SJSA1 (cell line): ENCODE measurements at places on chromosomes 6 and 20. TPM values are rescaled to one million over a fixed set of nuclear protein-coding genes. Genes with fewer than 3 reads are reported as not detected.

HDDC2 gene
- 156 and 194 TPM in 2 replicates for total RNA-seq

DNA sequence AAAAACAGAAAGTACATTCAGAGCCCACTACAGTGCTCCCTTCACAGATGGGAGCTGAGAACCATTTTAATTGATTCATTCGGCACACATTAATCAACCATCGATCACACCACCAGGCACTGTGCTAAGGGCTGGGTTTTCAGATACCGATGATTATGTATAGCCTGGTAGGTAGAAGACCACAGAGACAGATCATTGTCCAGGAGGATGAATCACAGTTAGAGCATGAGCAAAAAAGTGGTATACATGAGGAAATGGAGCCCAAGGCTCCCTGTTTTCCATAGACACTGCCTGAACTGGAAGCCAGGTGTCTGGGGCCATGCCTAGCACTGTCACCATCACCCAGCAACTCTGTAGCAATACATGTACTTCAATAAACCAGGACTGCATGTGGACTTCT, 9.0 kb upstream of the PRDM1 start:
- H3K27ac ChIP-seq: no peak overlapping the region
- no peaks in the 10 kb centered on the region for H3K27me3 ChIP-seq
- no peaks in the 10 kb centered on the region for H3K36me3 ChIP-seq
- H3K4me3 ChIP-seq: no peak overlapping the region
- H3K4me1 ChIP-seq: peaks cover 10% of the 10 kb centered on the region

DNA sequence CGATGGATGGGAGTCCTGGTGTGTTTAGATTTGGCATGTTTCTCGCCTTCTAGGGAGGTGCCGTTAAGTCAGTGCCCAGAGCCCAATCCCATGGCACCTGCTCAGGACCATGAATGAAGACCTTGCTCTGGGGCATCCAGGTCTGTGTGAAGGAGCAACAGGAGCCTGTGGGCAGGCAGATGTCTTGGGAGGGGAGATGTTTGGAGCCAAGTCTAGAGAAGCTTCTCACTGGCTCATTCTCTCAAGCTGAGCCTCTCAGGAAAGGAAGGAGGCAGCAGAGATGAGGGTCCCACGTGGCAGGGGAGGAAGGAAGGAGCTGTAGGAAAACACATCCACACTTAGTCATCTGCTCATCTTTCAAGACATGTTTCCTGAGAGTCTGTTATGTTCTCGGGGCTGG, 9.5 kb upstream of the SIRPB1 start:
- no peak overlapping the region for H3K4me3 ChIP-seq
- H3K36me3 ChIP-seq: no peaks in the 10 kb centered on the region
- no peaks in the 10 kb centered on the region for H3K4me1 ChIP-seq
- DNase-seq: no peak

FAM83B gene
- total RNA-seq: not detected in 2 replicates

- DNase-seq: no peak
- no peak overlapping the region for H3K27ac ChIP-seq
- H3K27me3 ChIP-seq: no peaks in the 10 kb centered on the region; the same call in 1 of the 2 replicates
- no peaks in the 10 kb centered on the region for H3K36me3 ChIP-seq
- no peaks in the 10 kb centered on the region for H3K4me1 ChIP-seq
Measured at GRCh38 chr6:137951064-137951597, 84.1 kb downstream of the TNFAIP3 start.

PAX1 gene
- total RNA-seq: not detected in 2 replicates

DNA sequence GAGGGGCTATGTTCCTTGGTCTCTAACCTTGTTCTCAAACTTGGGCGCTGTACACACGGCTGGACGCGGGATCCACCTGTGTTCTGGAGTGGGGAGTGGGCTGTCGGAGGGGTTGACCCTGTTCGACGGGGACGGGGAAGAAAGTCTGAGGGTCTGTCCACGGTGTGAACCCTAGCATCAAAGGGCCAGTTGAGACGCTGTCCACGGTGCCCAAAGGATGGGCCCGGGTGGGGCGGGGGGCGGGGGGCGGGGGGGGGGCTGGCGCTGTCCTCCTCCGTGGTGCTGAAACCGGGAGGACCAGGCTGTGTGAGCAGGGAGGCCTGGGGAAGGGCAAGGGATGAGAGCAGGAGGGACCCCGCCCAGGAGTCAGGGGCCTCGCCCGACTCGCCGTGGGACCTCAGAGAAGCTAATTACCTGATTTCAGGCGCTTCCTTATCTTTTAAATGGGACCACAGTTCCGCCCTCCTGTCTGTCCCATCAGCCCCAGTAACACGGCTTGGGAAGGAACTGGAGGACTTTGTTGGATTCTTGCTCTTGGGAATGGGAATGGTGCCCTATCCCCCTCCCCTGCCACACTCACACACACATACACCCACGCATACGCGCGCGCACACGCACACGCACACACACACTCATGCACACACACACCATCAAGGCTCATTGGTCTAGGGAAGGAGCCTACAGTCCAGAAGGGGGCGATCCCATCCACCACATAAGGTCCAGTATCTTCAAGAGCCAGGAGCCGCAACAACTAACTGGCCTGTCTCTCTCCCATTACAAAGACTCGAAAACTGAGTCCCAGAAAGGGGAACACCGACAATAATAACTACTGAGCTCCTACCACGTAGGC, 1.0 kb upstream of the VSTM2L start:
- no peaks in the 10 kb centered on the region for H3K36me3 ChIP-seq
- no peak overlapping the region for H3K27ac ChIP-seq
- peak; percentile 41 for DNase-seq
- H3K4me1 ChIP-seq: peaks cover 28% of the 10 kb centered on the region
- H3K4me3 ChIP-seq: peak overlapping the region; percentile 54
- H3K27me3 ChIP-seq: peaks cover 3% of the 10 kb centered on the region; the same call in 1 of the 2 replicates

DNA sequence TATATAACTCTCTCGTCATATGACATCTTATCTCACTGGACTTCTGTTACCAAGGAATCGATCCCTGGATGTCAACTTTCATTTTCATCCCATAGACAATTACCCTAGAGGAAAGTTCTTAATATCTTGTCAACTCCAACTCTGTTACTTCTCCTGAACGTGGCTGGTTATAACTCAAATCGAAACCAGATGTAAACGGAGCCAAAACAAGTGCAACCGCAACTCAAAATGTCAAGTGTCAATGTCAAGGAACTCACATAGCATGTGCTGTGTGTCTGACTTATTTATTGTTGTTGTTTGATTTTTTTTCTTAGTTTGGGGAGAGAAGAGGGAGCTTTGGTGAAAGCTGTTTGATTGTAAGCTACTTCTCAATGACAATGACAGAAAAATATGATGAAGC, 108.6 kb downstream of the VIP start:
- H3K27me3 ChIP-seq: peaks cover 16% of the 10 kb centered on the region
- H3K4me3 ChIP-seq: no peak overlapping the region
- no peak overlapping the region for H3K27ac ChIP-seq

GRCh38 chr6:22575190-22575589, 5.8 kb downstream of the HDGFL1 start:
- no peaks in the 10 kb centered on the region for H3K36me3 ChIP-seq
- H3K4me3 ChIP-seq: no peak overlapping the region
- H3K4me1 ChIP-seq: peaks cover 14% of the 10 kb centered on the region
- no peak overlapping the region for H3K27ac ChIP-seq

DNA sequence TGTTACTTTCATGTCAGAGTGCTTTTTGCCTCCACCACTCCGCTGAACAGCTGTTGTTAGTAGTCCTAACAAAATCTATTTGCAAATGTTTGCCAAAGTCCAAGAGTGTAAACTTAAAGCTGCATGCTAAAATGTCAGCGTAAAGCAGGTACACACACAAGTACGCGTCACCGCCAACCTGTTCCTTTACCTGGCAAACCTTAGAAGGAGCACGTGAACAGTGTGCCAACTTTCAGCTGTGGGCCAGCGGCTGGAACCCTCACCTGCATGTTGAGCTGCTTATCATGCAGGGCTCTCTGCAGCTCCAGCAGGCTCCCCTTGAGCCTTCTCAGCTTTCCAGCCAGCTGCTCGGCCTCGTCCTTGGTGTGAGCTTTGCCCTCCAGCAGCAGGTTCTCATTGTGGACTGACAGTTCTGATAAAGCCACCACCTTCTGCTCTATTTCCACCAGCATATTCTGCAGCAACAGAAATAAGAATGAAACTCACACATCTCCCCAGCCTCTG, 359.3 kb downstream of the SYNE1 start:
- H3K27ac ChIP-seq: no peak overlapping the region
- no peak for DNase-seq
- H3K27me3 ChIP-seq: no peaks in the 10 kb centered on the region
- peaks cover 30% of the 10 kb centered on the region for H3K36me3 ChIP-seq
- H3K4me3 ChIP-seq: no peak overlapping the region

- H3K4me3 ChIP-seq: no peak overlapping the region
- no peaks in the 10 kb centered on the region for H3K36me3 ChIP-seq
- DNase-seq: no peak
- no peaks in the 10 kb centered on the region for H3K27me3 ChIP-seq
- H3K4me1 ChIP-seq: no peaks in the 10 kb centered on the region
Measured at GRCh38 chr6:57021086-57021720, 25.3 kb upstream of the KIAA1586 start.

DNA sequence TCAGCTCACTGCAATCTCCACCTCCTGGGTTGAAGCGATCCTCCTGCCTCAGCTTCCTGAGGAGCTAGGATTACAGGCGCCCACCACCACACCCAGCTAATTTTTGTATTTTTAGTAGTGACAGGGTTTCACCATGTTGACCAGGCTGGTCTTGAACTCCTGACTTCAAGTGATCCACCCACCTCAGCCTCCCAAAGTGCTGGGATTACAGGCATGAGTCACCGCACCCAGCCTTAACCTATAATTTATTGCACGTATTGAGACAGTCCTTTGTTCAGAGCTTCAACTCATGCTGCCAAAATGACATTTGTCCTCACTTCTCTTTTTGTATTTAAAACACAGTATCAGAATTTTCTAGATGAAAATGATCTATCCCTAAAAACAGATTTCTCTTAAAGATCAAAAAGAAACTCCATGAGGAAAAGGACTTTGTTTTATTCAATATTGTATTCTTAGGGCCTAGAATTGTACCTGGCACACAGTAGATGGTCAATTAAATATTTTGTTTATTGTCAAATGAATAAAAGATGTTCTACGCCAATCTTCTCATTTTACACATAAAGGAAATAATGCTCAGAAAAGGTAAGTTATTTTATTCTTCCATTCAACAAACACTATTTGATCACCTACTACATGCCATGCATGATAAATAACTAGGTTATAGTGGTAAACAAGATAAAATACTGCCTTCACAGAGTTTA, 10.8 kb downstream of the SERAC1 start:
- H3K27me3 ChIP-seq: no peaks in the 10 kb centered on the region
- no peak overlapping the region for H3K4me3 ChIP-seq
- peaks cover 4% of the 10 kb centered on the region; the same call in 1 of the 2 replicates for H3K4me1 ChIP-seq
- peaks cover 14% of the 10 kb centered on the region for H3K36me3 ChIP-seq
- no peak for DNase-seq

DNA sequence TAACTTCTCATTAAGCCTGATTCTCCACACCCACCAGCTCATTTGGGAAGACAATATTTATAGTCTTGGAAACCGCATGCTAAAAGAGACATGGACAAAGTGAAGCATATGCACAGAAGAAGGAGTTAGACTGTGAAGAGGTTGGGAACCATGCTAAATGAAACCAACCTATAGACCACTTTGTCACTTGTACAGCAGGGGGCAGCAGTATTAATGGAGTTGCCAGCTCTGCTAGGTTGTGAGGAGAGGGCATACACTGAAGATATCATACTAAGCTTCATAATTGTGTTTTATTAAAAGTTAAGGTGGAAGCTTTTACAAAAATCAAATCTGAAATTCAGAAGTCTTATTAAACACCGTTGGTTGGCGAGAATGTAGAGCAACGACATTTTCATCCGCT, 38.3 kb upstream of the HMGCLL1 start:
- no peaks in the 10 kb centered on the region for H3K27me3 ChIP-seq
- no peaks in the 10 kb centered on the region for H3K36me3 ChIP-seq
- H3K4me3 ChIP-seq: no peak overlapping the region
- no peaks in the 10 kb centered on the region for H3K4me1 ChIP-seq
- no peak for DNase-seq
- H3K27ac ChIP-seq: no peak overlapping the region

ZSCAN23 gene
- total RNA-seq: 0.28 and 2.6 TPM in 2 replicates

CPNE5 gene
- 0.08 TPM in 1 of 2 replicates, not detected in the other for total RNA-seq

- peaks cover 16% of the 10 kb centered on the region for H3K4me1 ChIP-seq
- no peaks in the 10 kb centered on the region for H3K27me3 ChIP-seq
- no peak overlapping the region for H3K27ac ChIP-seq
- no peak overlapping the region for H3K4me3 ChIP-seq
- H3K36me3 ChIP-seq: no peaks in the 10 kb centered on the region
Measured at GRCh38 chr6:4362326-4362725, 227.0 kb upstream of the ECI2 start.

DNA sequence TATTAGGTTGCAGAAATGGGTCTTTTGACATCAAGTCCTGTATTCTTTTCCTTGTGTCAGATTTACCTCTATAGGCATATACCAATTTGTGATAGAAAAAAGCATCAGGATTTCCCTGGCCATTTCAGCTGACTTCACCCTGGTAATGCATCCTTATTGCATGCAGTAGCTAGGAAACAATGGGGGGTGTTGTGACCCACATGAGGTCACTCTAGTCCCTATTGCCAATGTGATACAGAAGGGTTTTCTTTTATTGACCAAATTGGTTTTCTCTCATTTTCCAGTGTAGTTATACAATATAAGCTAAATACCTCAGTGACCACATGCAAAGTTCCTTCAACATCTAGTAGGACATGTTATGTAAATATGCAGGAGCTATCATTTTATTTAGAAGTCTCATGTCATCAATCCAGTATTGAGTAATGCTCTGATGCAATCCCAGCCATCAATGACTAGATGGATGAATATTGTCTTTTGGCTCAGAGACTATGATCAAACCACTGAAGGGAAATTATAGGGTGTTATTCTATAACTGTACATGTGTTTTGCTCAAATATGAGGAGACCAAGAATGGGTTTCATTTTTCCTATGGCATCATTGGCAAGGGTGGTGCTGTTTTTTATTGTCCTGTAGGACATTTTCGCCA, 177.7 kb downstream of the KLHL32 start:
- H3K36me3 ChIP-seq: no peaks in the 10 kb centered on the region
- DNase-seq: no peak
- H3K27ac ChIP-seq: no peak overlapping the region
- H3K4me3 ChIP-seq: no peak overlapping the region

SLC4A11 gene
- total RNA-seq: 0.24 TPM in 1 of 2 replicates, not detected in the other

DNA sequence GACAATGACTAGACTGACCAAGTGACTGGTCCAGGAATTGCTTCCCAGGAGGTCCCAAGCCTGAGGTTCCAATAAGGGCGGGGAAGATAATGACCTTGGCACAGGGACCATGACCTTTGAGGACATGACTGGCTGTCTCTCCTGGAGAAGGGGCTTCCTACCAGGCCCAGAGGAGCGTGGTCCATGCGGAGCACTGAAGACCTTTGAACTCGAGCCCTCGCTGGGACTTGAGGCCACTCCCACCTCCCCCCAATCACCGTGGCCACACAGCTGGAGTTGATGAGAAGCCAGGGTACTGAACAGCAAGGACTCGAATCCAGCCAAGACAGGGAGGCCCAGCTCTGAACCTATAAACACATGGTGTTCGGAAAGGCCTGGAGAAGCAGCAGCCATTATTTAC, 677.0 kb downstream of the PRKN start:
- DNase-seq: no peak
- no peaks in the 10 kb centered on the region for H3K36me3 ChIP-seq
- no peaks in the 10 kb centered on the region for H3K27me3 ChIP-seq
- H3K4me3 ChIP-seq: no peak overlapping the region
- H3K27ac ChIP-seq: no peak overlapping the region

GRCh38 chr6:47292944-47293343, 16.8 kb downstream of the TNFRSF21 start:
- no peak overlapping the region for H3K27ac ChIP-seq
- H3K4me1 ChIP-seq: no peaks in the 10 kb centered on the region
- no peak for DNase-seq
- no peaks in the 10 kb centered on the region for H3K27me3 ChIP-seq
- H3K4me3 ChIP-seq: no peak overlapping the region

GRCh38 chr6:80489911-80490635, 383.6 kb downstream of the BCKDHB start:
- no peak overlapping the region for H3K27ac ChIP-seq
- no peaks in the 10 kb centered on the region for H3K4me1 ChIP-seq
- DNase-seq: no peak
- H3K36me3 ChIP-seq: no peaks in the 10 kb centered on the region
- no peak overlapping the region for H3K4me3 ChIP-seq
